Chondrocyte (in vitro differentiated cells): ENCODE measurements at places on chromosomes 5 and 9.

DNA sequence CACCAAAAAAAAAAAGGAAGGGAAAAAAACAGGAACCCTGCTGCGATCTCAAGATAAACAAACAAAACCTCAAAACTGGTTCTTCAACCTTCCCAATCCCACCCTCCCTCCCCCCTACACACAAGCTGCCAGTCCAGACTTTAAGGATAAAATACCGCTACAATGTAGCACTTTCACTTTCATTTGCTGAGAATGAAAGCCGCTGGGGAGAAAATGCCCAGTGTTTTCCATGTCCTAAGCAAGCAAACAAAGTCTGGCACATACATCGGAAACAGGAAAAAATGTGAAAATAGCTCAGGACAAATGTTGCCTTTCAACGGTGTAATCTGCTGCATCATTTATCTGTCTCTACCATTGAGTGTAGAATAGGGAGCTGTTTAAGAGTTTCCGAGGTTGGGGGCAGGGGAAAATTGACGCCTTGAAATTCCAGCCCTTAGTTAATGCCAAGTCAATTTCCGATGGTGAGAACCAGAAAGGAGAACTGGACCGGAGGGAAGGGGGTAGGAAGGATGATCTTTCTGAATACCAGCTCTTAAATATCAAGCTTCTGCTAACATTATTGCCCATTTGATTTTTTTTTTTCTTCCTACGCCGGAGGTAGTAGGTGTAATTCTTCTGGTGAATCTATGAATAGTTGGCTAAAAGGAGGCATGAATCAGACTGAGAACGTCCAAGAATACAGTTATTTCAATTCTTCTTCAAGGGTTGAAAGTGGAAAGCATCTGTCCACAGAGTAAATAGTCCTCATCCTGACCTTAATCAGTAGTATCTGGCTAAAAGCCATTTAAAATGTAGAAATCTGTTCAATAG is 1.2 kb upstream of the ADAMTS6 start:
- no peak for DNase-seq

DNA sequence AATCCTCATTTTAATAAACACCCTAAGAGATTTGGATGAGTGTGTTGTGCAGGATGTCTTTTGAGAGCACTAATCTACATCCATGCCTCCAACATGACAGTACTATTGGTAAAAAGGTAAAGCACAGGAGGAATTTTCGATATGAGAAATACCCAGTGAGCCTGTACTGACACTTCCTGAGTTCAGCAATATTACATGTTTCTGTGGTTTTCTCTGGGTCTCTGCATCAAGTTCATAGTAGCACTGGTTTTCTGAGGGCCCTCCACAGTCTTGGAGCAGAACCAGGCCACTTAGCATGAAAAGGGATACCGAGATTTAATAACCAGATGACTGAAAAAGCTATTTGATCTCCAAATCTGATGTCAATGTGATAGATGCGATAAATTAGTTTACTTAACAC is 524.1 kb downstream of the TMEM38B start:
- no peak for DNase-seq

GRCh38 chr9:123316053-123316718 is 39.8 kb upstream of the CRB2 start:
- no peak for DNase-seq

DNA sequence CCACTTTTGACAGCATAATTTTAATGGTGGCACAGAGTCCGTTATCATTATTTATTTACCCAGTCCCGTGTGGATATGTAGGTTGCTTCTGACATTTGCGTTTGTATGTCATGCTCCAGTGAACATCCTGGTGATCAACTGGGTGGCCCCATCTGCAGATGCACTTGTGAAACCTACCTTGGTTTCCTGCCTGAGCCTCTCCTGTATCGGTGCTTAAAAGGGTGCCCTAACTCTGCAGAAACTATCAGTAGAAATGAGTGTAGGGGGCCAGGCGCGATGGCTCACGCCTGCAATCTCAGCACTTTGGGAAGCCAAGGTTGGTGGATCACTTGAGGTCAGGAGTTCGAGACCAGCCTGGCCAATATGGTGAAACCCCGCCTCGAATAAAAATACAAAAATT is 92.1 kb upstream of the IER5L start:
- no peak for DNase-seq

- DNase-seq: no peak
These were observed 354.3 kb downstream of the RAB3C start for GRCh38 chr5:58937031-58937681.
